ENCODE measurements at places on chromosomes 5 and 9.

DNA sequence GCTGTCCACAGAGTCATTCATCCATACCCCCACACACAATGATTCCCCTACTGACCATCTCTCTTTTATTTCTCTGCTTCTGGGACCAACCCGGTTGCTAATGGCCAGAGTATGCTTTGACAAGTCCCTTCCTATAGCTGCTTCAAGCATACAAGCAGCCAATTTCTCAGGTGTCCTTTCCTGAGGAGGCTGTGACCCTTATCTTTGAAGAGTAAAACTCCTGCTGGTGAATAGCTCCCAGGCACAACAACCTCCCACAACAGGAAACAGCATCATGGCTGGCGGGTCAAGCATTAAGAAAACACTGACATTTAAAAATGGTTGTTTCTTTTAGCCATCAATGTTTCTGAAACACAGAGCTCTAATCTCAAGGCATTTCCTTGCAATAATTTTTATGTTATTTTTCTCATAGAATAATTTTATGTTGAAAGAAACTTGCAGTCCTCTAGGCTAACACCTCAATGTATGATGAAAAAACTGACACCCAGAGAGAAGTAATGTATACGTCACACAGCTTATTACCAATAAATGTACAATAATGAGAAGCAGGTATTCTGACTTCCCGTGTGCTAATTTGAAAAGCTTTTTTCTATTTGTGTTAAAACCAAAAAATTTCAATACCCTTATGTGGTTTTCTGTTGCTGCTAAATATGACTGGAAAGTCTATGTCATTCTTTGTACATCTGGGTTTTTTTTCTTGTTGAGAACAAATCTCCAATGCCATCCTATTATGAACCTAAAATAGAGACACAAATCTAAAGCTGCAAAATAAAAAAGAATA is 7.5 kb upstream of the PAM start:
- DNase-seq = no peak

- DNase-seq = peak; percentile 81
Measured at GRCh38 chr5:16592255-16592654, 24.5 kb downstream of the RETREG1 start.

GRCh38 chr5:33276628-33276950 is 164.2 kb upstream of the TARS1 start:
- DNase-seq = no peak

DNA sequence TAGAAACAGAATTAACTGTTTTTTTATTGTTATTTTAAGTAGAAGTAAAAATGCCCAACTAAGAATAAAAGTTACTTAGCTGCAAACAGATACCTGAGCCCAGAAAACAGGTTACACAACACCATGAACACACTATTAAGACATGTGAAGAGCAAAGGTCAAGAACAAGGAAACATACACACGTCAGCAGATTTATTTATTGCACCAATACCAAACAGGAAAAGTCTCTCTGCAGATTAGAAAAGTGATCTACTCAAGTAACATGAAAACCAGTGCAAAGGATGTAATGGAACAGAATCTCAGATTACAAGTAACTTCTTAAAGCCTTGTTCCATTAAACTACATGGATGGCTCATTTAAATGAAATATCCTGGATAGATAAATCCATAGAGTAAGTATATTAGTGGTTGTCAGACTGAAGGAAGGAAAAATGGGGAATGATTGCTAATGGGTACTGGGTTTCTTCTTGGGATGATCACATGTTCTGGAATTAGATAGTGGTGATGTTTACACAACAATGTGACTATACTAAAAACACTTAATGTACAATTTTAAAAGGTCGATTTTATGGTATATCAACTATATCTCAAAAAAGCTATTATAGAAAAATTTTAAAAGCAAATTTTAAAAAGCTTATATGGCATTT is 6.1 kb downstream of the SAR1B start:
- DNase-seq = no peak

- no peak for DNase-seq
Measured at GRCh38 chr5:2352101-2352861, 399.2 kb downstream of the IRX2 start.

- DNase-seq = no peak
Measured at GRCh38 chr9:129665389-129665775, at the start of gene PRRX2. Gene PRRX2, plus strand, starts transcription at chr9:129665647. Its CDS starts 221 bp downstream, at chr9:129665868.

DNA sequence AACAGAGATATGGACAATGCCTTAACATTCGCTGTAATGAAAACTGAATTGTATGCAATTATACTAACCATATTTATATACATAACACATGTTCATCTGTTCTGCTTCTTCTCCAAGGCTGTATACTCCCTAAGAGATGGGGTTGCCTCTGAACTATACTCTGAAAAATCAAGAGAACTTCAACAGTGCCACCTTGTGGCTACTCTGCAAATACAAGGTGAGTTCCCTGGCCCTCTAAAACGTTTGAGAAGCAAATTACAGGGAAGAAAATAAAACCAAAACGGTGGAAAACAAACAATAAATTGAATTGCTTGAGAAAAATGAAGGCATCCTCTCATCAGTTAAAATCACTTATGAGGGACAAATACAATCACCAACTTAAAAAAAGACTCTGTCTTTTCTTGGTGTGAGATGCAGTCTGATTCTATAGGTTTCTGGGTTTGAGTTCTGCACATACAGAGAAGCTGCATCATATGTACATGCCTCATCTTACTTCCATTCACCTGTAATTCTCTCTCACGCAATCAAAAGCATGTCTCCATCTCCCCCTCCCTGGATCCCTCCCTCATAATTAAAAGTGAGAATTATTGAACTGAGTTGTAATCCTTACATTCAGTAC is 98.6 kb downstream of the FBXW11 start:
- peak; percentile 58 for DNase-seq

DNA sequence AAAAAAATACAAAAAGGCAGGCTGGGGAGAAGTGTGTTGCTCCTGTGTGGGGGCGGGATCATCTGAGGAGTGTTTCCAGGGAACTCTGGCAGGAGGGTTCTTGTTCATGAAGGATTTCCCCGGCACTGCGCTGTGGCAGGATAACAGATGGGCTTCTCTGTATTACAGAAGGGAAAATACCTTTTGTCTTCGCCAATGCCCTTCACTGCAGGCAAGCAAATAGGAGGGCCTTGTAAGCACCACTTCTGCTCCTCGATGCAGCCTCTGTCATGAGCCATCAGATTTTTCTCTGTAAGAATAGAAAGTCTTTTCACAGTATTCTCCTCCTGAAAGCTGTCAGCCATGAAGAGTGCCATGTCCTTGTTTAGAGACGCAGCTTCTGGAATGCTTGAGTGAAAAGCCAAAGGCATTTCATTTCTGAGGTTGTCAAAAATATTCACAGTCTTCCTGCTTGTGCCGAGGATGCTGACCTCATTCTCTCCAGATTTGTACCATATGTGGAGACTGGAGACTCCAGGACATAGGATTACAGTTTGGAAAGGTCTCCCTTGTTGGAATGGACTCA is 294.0 kb downstream of the YTHDC2 start:
- DNase-seq = no peak

- no peak for DNase-seq
Measured at GRCh38 chr5:77449981-77450380, 42.1 kb downstream of the WDR41 start.

GRCh38 chr5:57316798-57317327 is 143.0 kb downstream of the GPBP1 start:
- DNase-seq = no peak
